ENCODE measurements at places on chromosomes 5 and 9.

GRCh38 chr9:132422574-132422973, 12.6 kb downstream of the CFAP77 start:
- no peak for DNase-seq

GRCh38 chr5:16953729-16954128, 17.6 kb upstream of the MYO10 start:
- no peak for DNase-seq

- DNase-seq = no peak
Measured at GRCh38 chr9:134870301-134870694, 10.3 kb upstream of the FCN2 start.

DNA sequence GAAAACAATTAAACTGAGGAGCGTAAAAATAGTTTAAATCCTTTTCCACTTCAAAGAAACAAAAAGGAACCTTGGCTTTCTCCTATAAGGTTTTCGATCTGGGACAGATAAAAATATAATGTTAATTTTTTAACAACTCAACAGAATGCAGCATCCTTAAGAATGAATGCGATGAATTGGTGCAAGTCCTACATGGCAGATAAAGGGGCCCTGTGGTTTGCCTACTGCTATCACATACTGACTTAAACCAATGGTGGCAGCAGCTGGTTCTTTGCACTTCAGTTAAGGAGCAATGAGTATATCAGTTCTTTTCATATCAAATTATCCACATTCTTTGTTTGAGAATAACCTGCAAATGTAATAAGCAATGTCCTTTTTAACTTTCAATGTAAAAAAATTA, 12.4 kb upstream of the TYRP1 start:
- no peak for DNase-seq

- no peak for DNase-seq
Measured at GRCh38 chr5:21672911-21673310, 1180.2 kb downstream of the CDH12 start.

- DNase-seq = no peak
Measured at GRCh38 chr5:151592855-151593408, 1.8 kb upstream of the FAT2 start.

DNA sequence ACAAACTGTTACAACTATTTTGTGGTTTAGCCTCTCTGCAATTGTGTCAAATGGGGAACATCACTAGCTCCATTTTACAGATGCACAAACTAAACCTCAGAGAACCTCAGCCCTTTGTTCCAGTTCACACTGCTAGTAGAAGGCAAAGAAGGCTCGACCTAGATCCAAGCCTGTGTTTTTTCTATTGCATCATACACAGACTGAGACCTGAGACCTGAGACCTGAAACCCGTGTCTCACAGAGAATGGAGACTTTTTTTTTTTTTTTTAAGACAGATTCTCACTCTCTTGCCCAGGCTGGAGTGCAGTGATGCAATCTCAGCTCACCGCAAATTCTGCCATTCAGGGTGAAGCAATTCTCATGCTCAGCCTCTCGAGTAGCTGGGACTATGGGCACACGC, 120.8 kb downstream of the GALNT10 start:
- no peak for DNase-seq

DNA sequence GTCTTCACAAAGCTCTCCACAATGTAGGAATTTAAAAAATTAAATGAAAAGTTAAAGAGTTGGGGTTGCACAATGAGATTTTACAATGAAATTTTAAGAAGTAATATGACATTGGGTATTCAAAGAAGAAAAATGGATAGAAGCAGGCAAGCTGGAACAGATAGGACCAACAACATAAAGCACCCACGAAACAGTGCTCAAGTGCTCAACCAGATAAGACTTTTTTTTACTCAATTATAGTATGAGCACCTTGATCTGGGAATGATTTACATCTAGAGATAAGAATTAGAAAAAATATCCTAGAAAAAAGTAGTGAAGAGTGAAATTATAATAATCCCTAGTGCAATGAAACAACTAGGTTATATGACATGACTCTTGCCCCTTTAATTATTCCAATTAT, 1670.1 kb upstream of the ACO1 start:
- DNase-seq = no peak

DNA sequence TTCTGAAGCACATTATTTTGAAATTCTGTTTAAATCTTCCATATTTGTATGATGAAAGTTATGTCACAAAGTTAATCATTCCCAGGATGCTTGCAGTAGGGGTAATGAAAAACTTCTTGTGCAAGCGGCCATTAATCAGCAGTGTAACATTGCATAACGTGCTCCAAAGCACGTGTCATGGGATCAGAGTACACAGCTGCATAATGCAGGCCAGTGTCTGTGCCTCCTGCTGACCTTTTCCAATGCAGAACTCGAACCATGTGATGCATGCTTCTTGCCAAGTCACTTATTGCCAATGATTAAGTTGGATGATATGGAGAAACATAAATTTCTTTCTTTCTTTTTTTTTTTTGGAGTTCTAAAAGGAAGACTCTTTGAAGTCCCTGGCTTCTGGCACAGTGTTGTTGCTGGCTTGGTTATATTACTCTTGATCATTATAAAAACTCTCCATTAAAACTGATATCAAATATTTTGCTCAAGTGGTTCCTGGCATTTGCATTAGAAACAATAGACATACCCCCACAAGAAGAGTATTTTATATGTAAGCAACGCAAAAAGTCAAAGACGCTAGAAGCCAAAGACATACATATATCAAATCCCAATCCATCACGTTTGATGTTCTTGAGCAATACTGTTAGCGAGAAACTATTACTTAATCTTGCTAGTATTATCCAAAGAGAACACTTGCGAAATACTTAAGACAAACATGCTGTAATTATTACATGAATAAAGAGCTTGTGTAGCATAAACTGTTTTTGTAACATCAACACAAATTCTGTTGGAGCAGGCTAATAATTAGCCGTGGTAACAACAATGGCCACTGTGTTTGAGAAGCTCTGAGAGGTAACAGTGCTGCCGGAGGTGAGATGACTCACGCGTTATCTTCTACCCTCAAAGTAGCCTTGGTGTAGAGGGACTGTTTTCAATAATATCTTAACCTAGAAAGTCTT, 164.2 kb downstream of the AUH start:
- no peak for DNase-seq

DNA sequence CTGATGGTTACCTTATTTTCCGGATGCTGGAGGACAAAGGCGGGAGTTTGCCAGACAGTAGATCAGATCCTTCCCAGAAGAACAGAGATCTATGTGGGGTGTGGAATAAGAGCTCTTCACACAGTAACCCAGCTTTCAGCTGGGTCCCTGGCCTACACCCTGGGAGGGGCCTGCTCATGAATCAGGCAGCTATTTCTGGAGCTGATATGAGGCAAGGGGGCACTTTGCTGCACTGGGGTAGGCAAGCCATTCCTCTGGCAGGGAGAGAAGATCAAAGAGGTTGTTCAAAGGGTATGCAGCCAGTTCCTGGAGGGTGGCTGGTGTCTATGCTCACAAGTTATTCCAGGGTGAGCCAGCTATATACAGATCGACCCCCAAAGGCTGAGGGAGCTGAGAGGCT, 48.6 kb downstream of the CYSTM1 start:
- DNase-seq = no peak

DNA sequence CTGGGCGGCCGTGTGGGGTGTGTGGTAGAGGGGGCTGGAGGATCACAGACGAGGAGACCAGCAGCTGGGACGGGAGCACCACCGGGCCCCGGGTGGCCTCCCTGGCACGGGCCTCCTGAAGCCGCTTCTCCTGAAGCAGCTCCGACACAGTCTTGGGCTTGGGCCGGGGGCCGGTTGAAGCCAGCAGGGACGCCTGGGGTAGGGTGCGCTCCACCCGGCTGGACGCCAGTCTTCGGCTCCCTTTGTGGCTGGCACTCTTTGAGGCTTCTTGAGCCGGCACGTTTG, 5.5 kb upstream of the CARD9 start:
- no peak for DNase-seq

DNA sequence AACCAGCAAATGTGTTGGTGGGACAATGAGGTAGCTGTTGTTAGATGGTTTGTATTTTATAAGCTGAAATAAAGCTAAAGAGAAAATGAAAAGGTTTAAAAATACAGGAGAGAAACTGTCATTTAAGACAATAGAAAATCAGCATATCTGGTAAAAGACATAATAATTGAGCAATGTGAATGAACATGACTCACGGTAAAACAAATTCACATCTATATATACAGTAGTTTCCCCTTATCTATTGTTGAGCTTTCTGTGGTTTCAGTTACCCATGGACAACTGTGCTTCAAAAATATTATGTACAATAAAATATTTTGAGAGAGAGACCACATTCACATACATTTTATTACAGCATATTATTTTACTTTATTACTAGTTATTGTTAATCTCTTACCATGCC, 1649.8 kb downstream of the EFNA5 start:
- DNase-seq = no peak

DNA sequence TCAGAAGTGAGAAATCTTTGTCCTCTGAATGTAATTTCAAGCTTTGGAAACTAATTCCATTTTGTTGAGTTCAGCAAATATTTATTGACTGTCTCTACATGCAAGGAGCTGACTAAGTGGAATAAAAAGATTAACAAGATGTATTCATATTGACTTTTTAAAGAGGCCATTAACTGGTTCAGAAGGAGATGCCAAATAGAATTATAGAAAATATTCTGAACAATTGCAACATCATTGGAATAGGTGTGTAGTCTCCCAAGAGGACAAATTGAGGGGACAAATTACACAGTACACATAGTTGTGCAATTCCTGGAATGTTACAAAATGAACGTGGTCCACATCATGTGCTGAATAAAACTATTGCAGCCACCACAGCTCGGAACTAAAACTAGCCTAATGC, 224.2 kb downstream of the NPR3 start:
- no peak for DNase-seq

DNA sequence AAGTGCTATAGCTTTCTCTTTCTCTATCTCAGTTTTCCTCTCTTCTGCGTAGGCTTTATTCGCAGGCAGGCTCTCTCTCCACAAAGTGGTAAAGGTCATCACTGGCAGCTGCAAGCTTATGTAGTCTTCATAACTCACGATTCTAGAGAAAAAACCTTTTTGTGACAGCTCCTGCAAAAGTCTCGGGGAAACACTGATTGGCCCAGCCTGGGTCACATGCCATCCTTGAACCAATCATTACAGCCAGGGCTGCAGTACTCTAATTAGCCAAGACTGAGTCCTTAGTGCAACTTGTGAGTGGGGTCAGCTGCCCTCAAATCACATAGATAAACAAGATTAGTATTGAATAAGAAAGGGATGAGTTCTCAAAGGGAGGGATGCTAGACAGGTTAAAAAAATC, 18.3 kb upstream of the FRMPD1 start:
- DNase-seq = no peak

DNA sequence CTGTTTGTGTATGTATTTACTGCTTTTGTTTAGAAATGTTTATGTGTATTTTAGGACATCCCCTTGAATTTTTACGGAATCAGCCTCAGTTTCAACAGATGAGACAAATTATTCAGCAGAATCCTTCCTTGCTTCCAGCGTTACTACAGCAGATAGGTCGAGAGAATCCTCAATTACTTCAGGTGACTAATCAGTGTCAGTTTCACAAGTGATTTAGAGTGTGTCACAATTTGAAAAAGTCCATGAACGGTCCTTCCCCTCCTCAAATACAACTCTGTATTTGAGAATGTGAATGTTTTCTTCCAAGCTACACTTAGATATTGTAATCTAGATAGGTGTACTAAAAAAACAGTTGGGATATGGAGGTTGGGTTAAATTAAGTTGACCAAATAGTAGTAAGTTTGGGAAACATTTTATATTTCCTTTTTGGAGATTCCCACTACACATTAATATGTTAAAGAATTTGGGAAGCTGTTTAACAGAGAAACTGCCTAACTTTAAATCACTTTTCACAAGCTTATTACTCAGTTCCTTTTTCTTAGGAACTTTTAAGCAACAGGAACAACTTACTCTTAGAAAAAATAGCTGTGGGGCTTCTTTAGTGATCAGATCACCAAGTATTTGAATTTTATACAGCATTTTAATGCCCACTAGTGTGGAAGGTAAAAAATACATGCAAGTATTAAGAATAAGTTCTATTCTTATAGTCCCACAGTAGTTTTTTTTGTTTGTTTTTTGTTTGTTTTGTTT, 40.9 kb downstream of the RAD23B start:
- DNase-seq = no peak

DNA sequence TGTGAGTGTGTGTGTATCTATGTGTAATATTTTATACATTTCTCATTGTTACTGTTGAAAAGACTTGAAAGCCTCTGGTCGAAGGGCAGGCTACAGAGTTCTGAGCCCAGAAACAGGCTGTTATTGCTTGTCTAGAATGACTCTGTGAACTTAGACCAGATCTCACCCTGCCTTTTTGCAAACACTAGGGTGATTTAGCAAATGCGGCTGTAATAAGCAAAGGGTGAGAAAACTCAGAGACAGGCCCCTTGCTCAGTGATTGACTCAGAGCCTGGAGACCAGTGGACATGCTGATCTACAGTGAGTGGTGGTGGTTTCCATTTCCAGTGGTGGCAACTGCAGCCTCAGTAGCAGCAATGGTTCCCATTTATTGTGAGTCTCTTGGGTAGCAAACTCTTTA, 183.7 kb downstream of the ATP10B start:
- no peak for DNase-seq

DNA sequence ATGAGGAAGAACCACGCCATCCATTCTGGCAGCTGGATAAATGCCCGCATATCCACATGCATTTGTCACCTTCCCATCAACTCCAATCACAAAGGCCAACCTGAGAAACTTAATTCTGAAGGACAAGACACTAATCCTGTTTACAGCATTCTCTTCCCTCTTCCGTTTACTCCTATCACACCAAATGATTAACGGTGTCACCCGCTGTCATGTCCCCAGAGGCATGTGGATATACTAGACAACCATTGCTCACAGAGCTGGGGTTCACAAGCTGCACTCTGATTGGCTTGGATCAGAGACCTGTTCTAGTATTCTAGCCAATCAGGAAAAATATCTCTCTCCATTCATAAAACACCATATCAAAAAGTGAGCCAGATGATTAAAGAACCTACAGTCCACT, 3.6 kb downstream of the MACROH2A1 start:
- no peak for DNase-seq
